ENCODE measurements at places on chromosomes 3 and 15. TPM values are rescaled to one million over a fixed set of nuclear protein-coding genes. Genes with fewer than 3 reads are reported as not detected.

DNA sequence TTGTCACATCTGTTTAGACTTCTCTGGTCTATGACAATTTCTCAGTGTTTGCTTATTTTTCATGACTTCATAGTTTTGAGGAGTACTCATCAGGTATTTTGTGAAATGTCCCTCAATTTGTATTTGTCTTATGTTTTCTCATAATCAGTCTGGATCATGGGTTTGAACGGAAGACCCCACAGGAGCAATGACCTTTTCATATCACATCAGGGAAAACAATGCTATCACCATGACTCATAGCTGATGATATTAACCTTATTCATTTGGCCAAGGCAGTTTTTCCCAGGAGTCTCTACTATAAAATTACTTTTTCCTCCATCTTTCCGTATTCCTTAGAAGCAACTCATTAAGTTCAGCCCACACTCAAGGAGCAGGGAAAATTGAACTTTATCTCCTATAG lies 32.7 kb downstream of the AADACL2 start:
- no peaks in the 10 kb centered on the region for H3K27me3 ChIP-seq
- no peak for DNase-seq
- no peak overlapping the region for H3K27ac ChIP-seq
- no peaks in the 10 kb centered on the region for H3K36me3 ChIP-seq

DNA sequence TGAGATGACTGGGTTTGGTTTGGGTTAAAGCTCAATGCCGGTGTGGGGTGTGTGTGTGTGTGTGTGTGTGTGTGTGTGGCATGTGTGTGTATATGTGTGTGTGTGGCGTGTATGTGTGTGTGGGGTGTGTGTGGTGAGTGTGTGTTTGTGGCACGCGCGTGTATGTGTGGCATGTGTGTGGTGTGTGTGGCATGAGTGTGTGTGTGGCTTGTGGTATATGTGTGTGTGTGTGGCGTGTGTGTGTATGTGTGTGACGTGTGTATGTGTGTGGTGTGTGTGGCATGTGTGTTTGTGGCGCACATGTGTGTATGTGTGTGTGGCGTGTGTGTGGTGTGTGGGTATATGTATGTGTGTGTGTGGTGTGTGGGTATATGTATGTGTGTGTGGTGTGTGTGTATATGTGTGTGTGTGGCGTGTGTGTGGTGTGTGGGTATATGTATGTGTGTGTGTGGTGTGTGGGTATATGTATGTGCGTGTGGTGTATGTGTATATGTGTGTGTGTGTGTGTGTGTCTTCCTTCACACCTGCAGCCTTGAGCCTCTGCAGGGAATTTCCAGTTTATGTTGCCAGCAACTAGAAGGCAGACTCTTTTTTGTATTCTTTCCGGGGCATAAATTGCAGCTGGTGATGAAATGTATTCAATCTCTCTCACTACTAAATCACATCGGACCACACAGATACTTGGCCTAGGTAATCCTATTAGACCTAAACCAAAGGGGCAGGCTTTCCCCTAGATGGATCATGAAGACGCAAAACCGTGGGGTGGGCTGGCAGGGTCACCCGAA lies 34.8 kb downstream of the CHRD start:
- no peak overlapping the region for H3K4me3 ChIP-seq
- no peaks in the 10 kb centered on the region for H3K27me3 ChIP-seq
- no peaks in the 10 kb centered on the region for H3K36me3 ChIP-seq
- H3K4me1 ChIP-seq: no peaks in the 10 kb centered on the region
- no peak overlapping the region for H3K27ac ChIP-seq

- H3K27ac ChIP-seq: no peak overlapping the region
- H3K27me3 ChIP-seq: peaks cover 22% of the 10 kb centered on the region
- DNase-seq: no peak
- H3K4me1 ChIP-seq: no peaks in the 10 kb centered on the region
- H3K4me3 ChIP-seq: no peak overlapping the region
These were observed 7.4 kb upstream of the CHRNA3 start for GRCh38 chr15:78628227-78628626.

PLIN1 gene
- 0.88 TPM for total RNA-seq

GRCh38 chr3:4408958-4409357 lies 58.1 kb downstream of the SUMF1 start:
- H3K4me1 ChIP-seq: peaks cover 56% of the 10 kb centered on the region
- peak overlapping the region; percentile 76 for H3K4me3 ChIP-seq
- DNase-seq: no peak
- H3K36me3 ChIP-seq: peaks cover 6% of the 10 kb centered on the region
- H3K27ac ChIP-seq: peak overlapping the region; percentile 99
- no peaks in the 10 kb centered on the region for H3K27me3 ChIP-seq

GRCh38 chr3:65048151-65048550 lies 360.4 kb upstream of the ADAMTS9 start:
- no peaks in the 10 kb centered on the region for H3K4me1 ChIP-seq
- peaks cover 2% of the 10 kb centered on the region for H3K36me3 ChIP-seq
- DNase-seq: no peak

- peaks cover 9% of the 10 kb centered on the region for H3K27me3 ChIP-seq
- no peak within 1 kb of the TSS for H3K4me3 ChIP-seq
- DNase-seq: no peak
- H3K27ac ChIP-seq: no peak within 1 kb of the TSS
- H3K36me3 ChIP-seq: no peaks in the 10 kb centered on the region
These were observed at the start of gene KCNAB1 for GRCh38 chr3:156120528-156121251. Gene KCNAB1 (plus strand): TSS chr3:156120578.

ATP10A gene
- total RNA-seq: 25.6 TPM

DNA sequence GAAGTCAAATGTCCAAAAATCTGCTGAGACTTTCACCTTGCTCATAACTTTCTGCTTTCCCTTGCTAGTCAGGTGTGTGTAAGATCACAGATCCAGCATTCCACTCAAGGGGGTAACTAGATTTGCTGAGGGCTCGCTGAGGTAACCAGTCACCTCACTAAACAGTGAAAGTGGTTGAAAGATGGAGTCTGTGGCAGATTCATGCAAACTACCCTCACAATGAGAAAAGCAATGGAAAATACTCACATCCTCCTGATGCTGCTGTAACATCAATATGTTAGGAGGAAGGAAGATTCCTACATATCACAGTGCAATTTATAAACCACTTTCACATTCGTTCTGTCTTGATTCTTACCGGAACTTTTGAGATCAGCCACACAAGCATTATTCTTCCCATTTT lies 174.3 kb upstream of the BCL6 start:
- H3K4me1 ChIP-seq: peaks cover 90% of the 10 kb centered on the region
- H3K4me3 ChIP-seq: peak overlapping the region; percentile 66
- peak; percentile 40 for DNase-seq
- H3K36me3 ChIP-seq: peaks cover 11% of the 10 kb centered on the region
- peaks cover 9% of the 10 kb centered on the region for H3K27me3 ChIP-seq

DNA sequence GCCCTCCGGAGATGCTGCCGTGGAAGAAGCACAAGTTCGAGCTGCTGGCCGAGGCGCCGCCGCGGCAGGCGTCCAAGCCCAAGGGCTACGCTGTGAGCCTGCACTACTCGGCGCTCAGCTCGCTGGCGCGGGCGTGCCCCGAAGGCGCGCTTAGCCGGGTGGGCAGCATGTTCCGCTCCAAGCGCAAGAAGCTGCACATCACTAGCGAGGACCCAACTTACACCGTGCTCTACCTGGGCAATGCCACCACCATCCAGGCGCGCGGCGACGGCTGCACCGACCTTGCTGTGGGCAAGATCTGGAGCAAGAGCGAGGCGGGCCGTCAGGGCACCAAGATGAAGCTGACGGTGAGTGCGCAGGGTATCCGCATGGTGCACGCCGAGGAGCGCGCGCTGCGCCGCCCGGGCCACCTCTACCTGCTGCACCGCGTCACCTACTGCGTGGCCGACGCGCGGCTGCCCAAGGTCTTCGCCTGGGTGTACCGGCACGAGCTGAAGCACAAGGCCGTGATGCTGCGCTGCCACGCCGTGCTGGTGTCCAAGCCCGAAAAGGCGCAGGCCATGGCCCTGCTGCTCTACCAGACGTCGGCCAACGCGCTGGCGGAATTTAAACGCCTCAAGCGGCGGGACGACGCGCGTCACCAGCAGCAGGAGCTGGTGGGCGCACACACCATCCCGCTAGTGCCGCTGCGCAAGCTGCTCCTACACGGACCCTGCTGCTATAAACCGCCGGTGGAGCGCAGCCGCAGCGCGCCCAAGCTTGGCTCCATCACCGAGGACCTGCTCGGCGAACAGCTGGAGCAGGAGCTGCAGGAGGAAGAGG lies 1.3 kb downstream of the FAM43A start:
- H3K27me3 ChIP-seq: peaks cover 46% of the 10 kb centered on the region
- H3K4me1 ChIP-seq: peaks cover 76% of the 10 kb centered on the region
- H3K36me3 ChIP-seq: peaks cover 2% of the 10 kb centered on the region

SHC4 gene
- total RNA-seq: 2.1 TPM

PLA2G4D gene
- total RNA-seq: not detected

DNA sequence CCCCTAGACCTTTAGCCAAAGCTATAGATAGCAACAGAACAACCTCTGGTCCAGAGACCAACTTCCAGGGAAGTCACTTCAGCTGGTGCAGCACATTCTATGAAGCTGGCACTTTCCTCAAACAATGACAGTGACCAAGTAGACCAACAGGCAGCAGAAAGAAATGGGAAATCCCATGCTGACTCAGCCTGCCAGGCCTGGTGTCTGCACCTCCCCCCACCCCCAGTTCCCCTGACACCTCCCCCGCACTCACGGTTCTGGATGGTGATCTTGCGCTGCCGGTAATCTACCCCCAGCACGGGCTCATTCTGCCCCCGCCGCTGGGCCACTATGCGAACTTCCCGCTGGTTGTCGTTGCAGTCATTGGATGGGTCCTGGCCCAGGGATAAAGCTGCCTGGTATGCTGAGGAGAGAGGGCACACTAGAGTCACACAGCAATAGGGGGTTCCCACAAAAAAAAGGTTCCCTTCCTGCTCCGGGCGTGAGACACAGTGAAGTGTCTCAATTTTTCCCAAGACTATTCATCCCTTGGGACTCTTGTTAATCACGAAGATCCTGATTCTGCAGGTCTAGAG lies 17.0 kb downstream of the ILDR1 start:
- H3K27ac ChIP-seq: no peak overlapping the region
- peaks cover 24% of the 10 kb centered on the region for H3K4me1 ChIP-seq
- no peak overlapping the region for H3K4me3 ChIP-seq
- H3K36me3 ChIP-seq: no peaks in the 10 kb centered on the region

- H3K36me3 ChIP-seq: no peaks in the 10 kb centered on the region
- H3K27me3 ChIP-seq: peaks cover 19% of the 10 kb centered on the region
- DNase-seq: peak; percentile 66
- H3K4me3 ChIP-seq: peak overlapping the region; percentile 82
These were observed 16.8 kb upstream of the MCCC1 start for GRCh38 chr3:183116025-183116614.

- H3K36me3 ChIP-seq: no peaks in the 10 kb centered on the region
- H3K27ac ChIP-seq: no peak overlapping the region
- H3K27me3 ChIP-seq: peaks cover 11% of the 10 kb centered on the region
- no peak for DNase-seq
- H3K4me3 ChIP-seq: no peak overlapping the region
These were observed 42.9 kb downstream of the CHDH start for GRCh38 chr3:53803124-53803815.

KBTBD12 gene
- not detected for total RNA-seq

GRCh38 chr3:104717828-104718196 lies 648.9 kb upstream of the ALCAM start:
- H3K4me3 ChIP-seq: no peak overlapping the region
- H3K36me3 ChIP-seq: no peaks in the 10 kb centered on the region
- DNase-seq: no peak

DNA sequence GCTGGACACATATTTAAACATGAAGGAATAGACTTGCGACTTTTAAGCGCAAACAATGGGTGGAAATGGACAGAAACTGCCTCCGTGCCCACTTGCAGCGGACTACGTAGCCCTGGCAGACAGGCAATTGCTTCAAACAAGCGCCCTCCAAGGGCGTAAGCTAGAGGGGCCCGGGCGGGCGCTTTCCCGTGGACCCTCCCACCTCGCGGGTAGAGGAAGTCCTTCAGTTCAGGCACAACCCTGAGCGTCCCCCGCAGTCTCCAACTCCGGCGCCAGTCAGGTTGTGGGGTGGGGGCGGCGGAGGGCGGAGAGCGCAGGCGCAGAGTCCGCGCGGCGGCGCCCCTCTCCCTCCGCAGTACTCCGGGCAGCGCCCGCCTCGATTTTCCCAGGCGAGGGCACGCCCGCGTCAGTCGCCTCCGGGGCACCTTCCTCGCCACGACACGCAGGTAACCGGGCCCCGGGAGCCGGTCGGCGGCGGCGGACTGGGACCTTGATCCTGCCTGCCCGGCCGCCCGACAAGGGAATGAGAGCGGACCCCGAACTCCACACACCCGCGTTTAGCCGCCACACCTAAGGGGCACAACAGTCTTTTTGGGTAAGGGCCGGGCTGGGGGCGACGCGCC lies at the start of gene SLC35G2:
Gene SLC35G2 (plus strand): TSS at position 358 of the 623 bp plus-strand sequence. CDS start 35,335 bp downstream, outside the sequence.
- peak within 1 kb of the TSS; percentile 98 for H3K4me3 ChIP-seq
- H3K27ac ChIP-seq: peak within 1 kb of the TSS; percentile 95
- peaks cover 12% of the 10 kb centered on the region for H3K36me3 ChIP-seq
- H3K4me1 ChIP-seq: peaks cover 25% of the 10 kb centered on the region
- H3K27me3 ChIP-seq: peaks cover 37% of the 10 kb centered on the region

GREM1 gene
- 0.25 TPM for total RNA-seq

GRCh38 chr3:146067048-146067447 lies 93.9 kb downstream of the PLOD2 start:
- DNase-seq: no peak
- H3K4me3 ChIP-seq: no peak overlapping the region
- no peaks in the 10 kb centered on the region for H3K4me1 ChIP-seq
- H3K36me3 ChIP-seq: no peaks in the 10 kb centered on the region
- H3K27ac ChIP-seq: no peak overlapping the region
- no peaks in the 10 kb centered on the region for H3K27me3 ChIP-seq

XIRP1 gene
- total RNA-seq: 0.09 TPM

DNA sequence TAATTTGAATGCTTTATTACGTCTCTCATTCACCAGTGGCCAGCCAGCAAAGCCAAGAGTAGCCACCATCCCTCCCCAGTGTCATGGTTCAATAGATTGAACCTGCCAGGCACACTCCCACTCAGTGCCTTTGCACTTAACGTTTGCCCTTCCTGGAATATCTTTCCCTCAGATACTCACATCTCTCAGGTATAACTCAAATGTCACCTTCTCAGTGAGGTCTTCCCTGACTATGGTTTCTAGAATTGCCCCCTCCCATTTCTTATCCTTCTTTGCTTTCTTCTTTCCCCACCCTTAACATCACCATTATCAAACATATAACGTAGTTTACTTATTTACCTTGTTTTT lies 293.8 kb downstream of the LRTM1 start:
- H3K27ac ChIP-seq: no peak overlapping the region
- no peak overlapping the region for H3K4me3 ChIP-seq
- H3K4me1 ChIP-seq: no peaks in the 10 kb centered on the region
- DNase-seq: no peak

DNA sequence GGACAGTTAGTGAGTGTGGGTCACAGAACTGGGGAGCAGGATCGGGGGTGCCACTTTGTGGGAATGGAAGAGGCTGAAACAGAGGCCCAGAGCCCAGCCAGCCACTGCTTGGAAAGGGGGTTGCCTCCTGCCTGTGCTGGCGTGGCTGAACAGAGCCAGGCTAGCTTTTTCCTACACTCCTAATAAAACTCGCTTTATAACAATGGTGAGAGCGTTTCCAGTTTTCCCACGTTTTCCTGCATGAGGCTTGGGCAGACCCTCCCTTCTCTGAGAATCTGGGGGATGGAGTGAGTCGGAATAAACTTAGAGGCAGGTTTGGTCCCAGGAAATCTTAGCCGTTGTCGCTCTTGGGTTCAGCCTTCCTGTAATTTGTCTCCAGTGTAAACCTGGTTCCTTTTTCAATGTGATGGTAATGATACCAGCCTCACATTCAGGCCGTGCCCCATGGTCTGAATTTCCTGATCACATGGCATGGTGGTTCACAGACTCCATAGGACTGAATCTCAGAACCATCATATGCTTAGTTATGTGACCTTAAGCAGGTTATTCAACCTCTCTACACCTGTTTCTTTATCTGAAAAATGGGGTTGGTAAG lies 6.5 kb upstream of the FGD5 start:
- H3K4me3 ChIP-seq: no peak overlapping the region
- H3K27ac ChIP-seq: no peak overlapping the region
- peaks cover 66% of the 10 kb centered on the region for H3K27me3 ChIP-seq
- H3K4me1 ChIP-seq: peaks cover 6% of the 10 kb centered on the region
- DNase-seq: no peak
